ENCODE measurements at places on chromosomes 4 and X.

- DNase-seq, result no peak
Observed at GRCh38 chr4:128787509-128788311, 21.8 kb upstream of the JADE1 start.

- no peak for DNase-seq
Observed at GRCh38 chr4:128830906-128831503, 21.5 kb downstream of the JADE1 start.

DNA sequence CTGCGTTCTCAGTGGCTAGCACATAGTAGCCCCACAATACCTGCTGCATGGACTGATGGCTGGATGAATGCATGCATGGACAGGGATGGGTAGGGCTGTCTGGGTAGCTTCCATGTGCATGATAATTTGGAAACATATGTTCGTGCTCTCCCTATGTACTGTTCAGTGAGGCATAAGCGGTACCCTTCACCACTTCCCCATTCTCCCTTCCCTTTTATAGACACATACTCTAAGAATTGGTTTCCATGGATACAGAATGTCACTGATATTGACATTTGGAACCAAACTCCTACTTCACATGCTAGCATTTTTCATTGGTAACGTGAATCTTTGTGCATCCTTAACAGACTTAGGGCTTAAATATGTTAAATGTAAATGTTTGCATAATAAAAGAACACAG is 20.4 kb downstream of the USP46 start:
- DNase-seq, result no peak

- no peak for DNase-seq
Observed at GRCh38 chr4:89712827-89713226, 124.1 kb downstream of the SNCA start.

- no peak for DNase-seq
Observed at GRCh38 chr4:174204164-174204831, 79.2 kb downstream of the FBXO8 start.

DNA sequence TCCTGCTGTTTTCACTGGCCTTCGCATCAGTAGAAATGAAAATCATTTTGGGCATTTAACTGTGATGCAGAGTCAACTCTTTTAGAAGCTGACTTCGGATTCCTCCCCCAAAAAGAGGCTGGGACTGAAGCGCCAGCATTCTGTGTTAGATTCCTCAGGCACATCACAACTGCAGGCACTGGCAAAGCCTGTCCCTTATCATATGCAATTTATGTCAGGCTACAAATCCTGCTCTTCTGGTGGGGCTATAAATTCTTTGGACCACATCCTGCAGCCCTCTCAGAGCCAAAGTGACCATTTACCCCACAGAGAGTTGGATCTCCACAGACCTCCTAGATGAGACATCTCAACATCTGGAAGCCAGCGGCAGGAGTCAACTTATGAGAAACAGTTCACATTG is 138.4 kb downstream of the CBR4 start:
- DNase-seq, result no peak

- DNase-seq, result peak; percentile 18
Observed at GRCh38 chr4:174156239-174156826, 127.1 kb downstream of the FBXO8 start.

DNA sequence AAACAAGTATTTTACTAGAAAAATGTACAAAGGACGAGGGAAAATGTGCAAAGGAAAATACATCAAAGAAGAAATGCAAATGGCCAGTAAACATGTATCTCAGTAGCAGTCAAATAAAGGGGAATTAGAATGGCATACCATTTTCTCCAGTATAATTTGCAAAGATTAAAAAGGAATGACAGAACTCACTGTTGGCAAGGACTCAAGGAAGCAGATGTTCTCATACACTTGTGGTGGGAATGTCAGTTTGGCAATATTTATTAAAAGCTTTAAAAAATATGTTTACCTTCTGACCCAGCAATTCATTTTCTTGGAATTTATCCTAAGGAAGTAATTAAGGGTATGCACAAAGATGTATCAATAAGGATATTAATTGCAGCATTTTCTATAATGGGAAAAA is 7.6 kb downstream of the CLCN5 start:
- no peak for DNase-seq

- DNase-seq, result peak; percentile 25
Observed at GRCh38 chr4:27692158-27692557, 831.5 kb downstream of the STIM2 start.

GRCh38 chr4:169791527-169792156 is 33.9 kb upstream of the HPF1 start:
- DNase-seq, result peak; percentile 25

GRCh38 chr4:23117826-23118225 is 425.1 kb downstream of the GBA3 start:
- DNase-seq, result no peak

- no peak for DNase-seq
Observed at GRCh38 chr4:108272561-108272960, 103.8 kb upstream of the LEF1 start.

DNA sequence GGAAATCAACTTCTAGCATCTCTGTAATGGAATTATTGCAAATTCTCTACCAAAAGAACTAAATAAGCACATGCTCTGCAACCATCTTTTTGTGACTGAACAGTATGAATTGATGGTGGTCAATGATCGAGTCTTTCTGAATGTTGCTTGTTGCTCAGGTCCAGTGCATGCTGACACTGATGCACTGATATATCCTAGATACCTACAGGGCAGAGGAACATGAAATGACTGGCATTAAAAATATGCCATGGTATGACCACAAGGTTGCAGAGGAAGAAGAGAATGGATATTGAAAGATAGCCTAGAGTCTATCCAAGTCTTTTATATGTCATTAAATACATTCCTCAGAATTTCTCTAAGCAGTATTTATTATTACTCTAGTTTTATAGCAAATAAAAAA is 692.8 kb upstream of the TENM3 start:
- DNase-seq, result no peak

All from activated CD4-positive, alpha-beta T cell treated with anti-CD3 and anti-CD28 coated beads, Interleukin-2, Interleukin-4, amounts not matched to agents 100 ng/mL and 50 ng/mL, durations not matched to agents 16 hours and 8 hours (primary cell).